Tibial nerve (tissue), 4 donors: ENCODE measurements at places on chromosomes 13 and 19. TPM values are rescaled to one million over a fixed set of nuclear protein-coding genes. Genes with fewer than 3 reads are reported as not detected.
A peak's percentile ranks its signal among the peaks of the same experiment; 100 is the strongest.

Gene TBXA2R
- 5.1 TPM for total RNA-seq

Gene ZNF699
- total RNA-seq: 24.7 TPM

- H3K4me1 ChIP-seq: no peaks in the 10 kb centered on the region
- H3K27ac ChIP-seq: peak overlapping the region; percentile 95
- H3K36me3 ChIP-seq: peaks cover 59% of the 10 kb centered on the region
- no peaks in the 10 kb centered on the region for H3K27me3 ChIP-seq
- DNase-seq: no peak
- peak overlapping the region; percentile 85 for H3K4me3 ChIP-seq
These were observed 928 bp upstream of the PNPLA6 start for GRCh38 chr19:7534531-7535046.

Gene ZNF729
- total RNA-seq: not detected

Gene ZNF468
- 12.9 TPM for total RNA-seq

- peaks cover 54% of the 10 kb centered on the region for H3K4me1 ChIP-seq
- H3K36me3 ChIP-seq: peaks cover 4% of the 10 kb centered on the region
- H3K4me3 ChIP-seq: no peak overlapping the region
- peak; percentile 48 for DNase-seq
These were observed 3.1 kb upstream of the CTXN1 start for GRCh38 chr19:7928741-7929701.

Gene HSD17B14
- 20.1 TPM for total RNA-seq

Gene ATP7B
- total RNA-seq: 6.8 TPM

Gene NXNL1
- total RNA-seq: not detected

Gene KLHL1
- not detected for total RNA-seq

Gene TMPRSS9
- total RNA-seq: not detected

GRCh38 chr19:18514800-18515682, 6.8 kb downstream of the ELL start:
- H3K36me3 ChIP-seq: no peaks in the 10 kb centered on the region
- DNase-seq: peak; percentile 39
- H3K4me3 ChIP-seq: no peak overlapping the region
- no peaks in the 10 kb centered on the region for H3K27me3 ChIP-seq
- H3K4me1 ChIP-seq: peaks cover 26% of the 10 kb centered on the region
- H3K27ac ChIP-seq: peak overlapping the region; percentile 24

DNA sequence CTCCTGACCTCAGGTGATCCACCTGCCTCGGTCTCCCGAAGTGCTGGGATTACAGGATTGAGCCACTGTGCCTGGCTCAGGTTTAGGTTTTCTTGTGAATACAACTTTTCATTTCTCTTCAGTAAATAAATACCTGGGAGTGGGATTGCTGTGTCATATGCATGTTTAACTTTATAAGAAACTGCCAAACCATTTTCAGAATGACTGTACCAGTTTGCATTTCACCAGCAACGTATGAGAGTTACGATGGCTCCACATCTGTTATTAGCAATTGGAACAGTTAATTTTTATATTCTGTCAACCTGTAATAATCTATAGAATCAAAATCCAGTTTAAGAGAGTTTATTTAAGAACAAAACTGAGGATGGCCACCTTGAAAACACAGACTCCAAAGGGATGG, 52.2 kb downstream of the TEX26 start:
- no peak overlapping the region for H3K4me3 ChIP-seq
- H3K4me1 ChIP-seq: no peaks in the 10 kb centered on the region
- no peak for DNase-seq

Gene TNNT1
- not detected for total RNA-seq

- H3K27ac ChIP-seq: no peak overlapping the region
- H3K36me3 ChIP-seq: peaks cover 78% of the 10 kb centered on the region
- H3K4me3 ChIP-seq: no peak overlapping the region
These were observed 6.1 kb downstream of the SMG9 start for GRCh38 chr19:43748685-43749084.

- no peaks in the 10 kb centered on the region for H3K36me3 ChIP-seq
- no peak for DNase-seq
- H3K27ac ChIP-seq: no peak overlapping the region
- no peak overlapping the region for H3K4me3 ChIP-seq
These were observed 10.8 kb downstream of the CLEC4M start for GRCh38 chr19:7773841-7774240.

GRCh38 chr19:40284251-40284500, 969 bp downstream of the AKT2 start:
- peak overlapping the region; percentile 87 for H3K4me3 ChIP-seq
- DNase-seq: no peak
- no peaks in the 10 kb centered on the region for H3K27me3 ChIP-seq
- peaks cover 57% of the 10 kb centered on the region for H3K4me1 ChIP-seq
- H3K27ac ChIP-seq: peak overlapping the region; percentile 100

GRCh38 chr19:33254245-33254824, 28.7 kb upstream of the SLC7A10 start:
- H3K4me1 ChIP-seq: no peaks in the 10 kb centered on the region
- H3K27ac ChIP-seq: no peak overlapping the region
- H3K36me3 ChIP-seq: no peaks in the 10 kb centered on the region

- no peak overlapping the region for H3K4me3 ChIP-seq
- no peaks in the 10 kb centered on the region for H3K27me3 ChIP-seq
- no peaks in the 10 kb centered on the region for H3K4me1 ChIP-seq
- H3K27ac ChIP-seq: no peak overlapping the region
- DNase-seq: no peak
These were observed 535.8 kb downstream of the KCTD12 start for GRCh38 chr13:76350399-76350798.

Gene ZNF730
- total RNA-seq: not detected

DNA sequence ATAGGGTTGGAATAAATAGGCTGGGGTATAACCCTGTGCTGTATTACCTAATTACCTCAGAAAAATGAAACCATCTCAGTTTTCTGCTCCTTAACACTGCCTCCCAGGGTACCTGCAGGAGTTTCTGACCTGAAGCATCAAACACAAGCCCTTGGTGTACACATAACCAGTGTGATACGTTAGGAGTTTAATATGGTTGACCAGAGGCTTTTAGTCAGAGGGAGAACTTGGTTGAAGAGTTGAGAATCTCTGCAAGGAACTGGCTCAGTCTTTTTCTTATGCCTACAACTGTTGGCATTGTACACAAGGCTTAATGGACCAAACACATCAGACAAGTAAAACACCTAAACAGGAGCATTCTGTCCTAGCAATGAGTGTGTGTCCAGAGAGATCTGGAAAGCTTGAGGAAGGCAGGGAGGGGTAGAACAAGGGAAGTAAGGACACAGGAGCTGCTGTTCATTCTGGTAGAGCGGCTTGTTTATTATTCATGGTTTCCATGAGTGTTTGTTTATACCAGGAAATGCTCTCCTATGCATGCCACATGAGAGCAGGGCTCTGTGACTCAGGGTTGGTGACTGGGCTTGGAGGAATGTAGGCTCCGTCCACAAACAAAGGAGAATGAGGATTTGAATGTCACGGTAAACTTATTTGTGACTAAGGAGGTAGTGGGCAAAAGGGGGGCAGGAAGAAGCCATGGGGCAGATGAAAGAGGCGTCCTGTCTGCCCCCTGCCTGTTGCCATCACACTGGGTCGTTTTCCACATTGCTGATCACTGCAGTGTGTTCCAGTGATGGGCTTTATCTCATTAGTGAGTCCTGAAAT, 11.9 kb upstream of the SPATA13 start:
- H3K27me3 ChIP-seq: no peaks in the 10 kb centered on the region
- H3K27ac ChIP-seq: peak overlapping the region; percentile 81
- H3K4me1 ChIP-seq: no peaks in the 10 kb centered on the region
- DNase-seq: no peak

- H3K36me3 ChIP-seq: no peaks in the 10 kb centered on the region
- no peak overlapping the region for H3K4me3 ChIP-seq
- H3K27ac ChIP-seq: no peak overlapping the region
- no peaks in the 10 kb centered on the region for H3K4me1 ChIP-seq
- H3K27me3 ChIP-seq: no peaks in the 10 kb centered on the region
- DNase-seq: no peak
These were observed 4.0 kb downstream of the PNKP start for GRCh38 chr19:49863254-49863934.

- peak overlapping the region; percentile 45 for H3K27ac ChIP-seq
- no peak overlapping the region for H3K4me3 ChIP-seq
- peaks cover 7% of the 10 kb centered on the region for H3K36me3 ChIP-seq
- DNase-seq: no peak
- no peaks in the 10 kb centered on the region for H3K27me3 ChIP-seq
- no peaks in the 10 kb centered on the region for H3K4me1 ChIP-seq
These were observed 73.2 kb upstream of the MLNR start for GRCh38 chr13:49146950-49147355.
